ENCODE measurements at places on chromosomes 6 and 20.

DNA sequence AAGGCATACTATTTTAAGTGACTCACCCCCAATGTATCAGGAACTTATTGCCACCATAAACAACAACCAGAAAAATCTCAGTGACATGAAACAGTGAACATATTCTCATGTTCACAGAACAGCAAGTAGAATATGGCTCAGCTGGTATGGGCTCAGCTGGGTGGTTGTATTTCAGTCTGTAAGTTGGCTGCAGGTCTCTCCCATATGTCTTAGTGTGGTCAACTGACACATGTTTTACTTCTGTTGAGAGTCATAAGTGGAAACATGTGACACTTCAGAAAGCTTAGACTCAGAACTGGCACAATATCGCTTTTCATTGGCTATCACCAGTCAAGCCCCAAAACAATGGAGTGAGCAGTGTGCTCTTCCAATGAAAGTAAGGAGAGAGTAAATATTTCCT lies 574.1 kb downstream of the HAO1 start:
- H3K36me3 ChIP-seq, result no peaks in the 10 kb centered on the region
- no peaks in the 10 kb centered on the region for H3K4me1 ChIP-seq
- no peaks in the 10 kb centered on the region for H3K27me3 ChIP-seq
- H3K4me3 ChIP-seq, result no peak overlapping the region
- DNase-seq, result no peak
- no peak overlapping the region for H3K27ac ChIP-seq

DNA sequence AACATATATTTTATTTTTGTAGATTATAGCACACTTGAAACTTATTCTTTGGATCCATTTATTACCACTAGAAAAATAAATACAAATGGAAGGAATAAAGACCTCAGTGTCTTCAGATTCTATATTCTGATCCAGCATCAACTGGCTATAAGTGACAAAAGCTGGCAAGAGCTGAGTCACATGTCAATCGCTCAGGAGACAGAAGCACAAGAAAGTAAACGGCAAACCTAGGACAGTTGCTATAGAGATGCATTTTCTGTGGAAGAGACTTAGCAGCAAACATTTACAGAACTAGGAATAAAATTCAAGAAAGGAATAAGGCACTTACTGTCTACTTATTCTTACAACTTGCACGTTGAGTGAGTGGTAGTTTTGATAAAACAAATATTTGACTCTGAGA lies 230.4 kb downstream of the CLVS2 start:
- no peak for DNase-seq
- H3K27ac ChIP-seq, result no peak overlapping the region
- no peaks in the 10 kb centered on the region for H3K27me3 ChIP-seq
- no peak overlapping the region for H3K4me3 ChIP-seq

GRCh38 chr6:96468681-96469224 lies 52.9 kb upstream of the UFL1 start:
- peak overlapping the region; percentile 6 for H3K27ac ChIP-seq
- no peak overlapping the region for H3K4me3 ChIP-seq
- peak; percentile 76 for DNase-seq
- no peaks in the 10 kb centered on the region for H3K27me3 ChIP-seq
- H3K4me1 ChIP-seq, result no peaks in the 10 kb centered on the region

GRCh38 chr6:43093436-43094289 lies 17.5 kb downstream of the PTK7 start:
- peaks cover 44% of the 10 kb centered on the region for H3K4me1 ChIP-seq
- H3K36me3 ChIP-seq, result no peaks in the 10 kb centered on the region
- H3K27me3 ChIP-seq, result no peaks in the 10 kb centered on the region
- peak overlapping the region; percentile 16 for H3K4me3 ChIP-seq

DNA sequence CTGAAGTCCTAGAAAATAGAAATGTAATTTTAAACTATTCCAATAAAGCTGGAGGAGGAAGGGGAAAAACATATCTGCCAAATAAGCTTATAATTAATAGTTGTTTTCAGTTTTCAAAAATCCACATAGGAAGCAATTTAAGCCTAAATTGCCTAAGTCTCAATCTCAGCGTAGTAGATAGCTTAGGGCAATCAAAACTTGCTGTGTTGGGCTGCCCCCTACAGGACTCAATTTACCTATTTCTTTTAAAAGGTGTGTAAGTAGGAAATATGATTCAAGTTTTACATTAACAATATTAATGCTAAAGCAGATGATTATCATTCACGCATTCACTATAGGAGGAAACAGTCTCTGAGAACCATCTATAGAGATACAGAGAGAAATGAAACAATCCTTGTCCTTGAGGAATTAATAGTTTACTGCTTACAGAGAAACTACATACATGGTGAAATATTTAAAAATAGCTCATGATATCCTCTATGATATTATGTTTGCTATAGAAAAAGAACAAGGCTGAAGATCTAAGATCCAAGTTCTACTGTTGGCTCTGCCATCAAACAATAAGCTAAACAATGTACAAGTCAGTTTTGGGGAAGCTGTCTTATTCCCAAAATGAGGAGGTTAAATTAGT lies 102.1 kb downstream of the ATG5 start:
- no peak overlapping the region for H3K4me3 ChIP-seq
- H3K27me3 ChIP-seq, result no peaks in the 10 kb centered on the region
- no peak overlapping the region for H3K27ac ChIP-seq
- H3K4me1 ChIP-seq, result no peaks in the 10 kb centered on the region

- no peak overlapping the region for H3K4me3 ChIP-seq
- H3K4me1 ChIP-seq, result no peaks in the 10 kb centered on the region
- H3K27ac ChIP-seq, result no peak overlapping the region
- no peaks in the 10 kb centered on the region for H3K27me3 ChIP-seq
- H3K36me3 ChIP-seq, result no peaks in the 10 kb centered on the region
- no peak for DNase-seq
Observed at GRCh38 chr6:137625808-137626207, 131.6 kb upstream of the OLIG3 start.

- no peaks in the 10 kb centered on the region for H3K4me1 ChIP-seq
- H3K36me3 ChIP-seq, result no peaks in the 10 kb centered on the region
- no peaks in the 10 kb centered on the region for H3K27me3 ChIP-seq
- H3K27ac ChIP-seq, result no peak overlapping the region
- DNase-seq, result no peak
Observed at GRCh38 chr6:148819852-148820251, 73.0 kb downstream of the UST start.

- no peak overlapping the region for H3K27ac ChIP-seq
- H3K4me1 ChIP-seq, result no peaks in the 10 kb centered on the region
- no peaks in the 10 kb centered on the region for H3K27me3 ChIP-seq
Observed at GRCh38 chr6:106135911-106136571, 49.9 kb downstream of the PRDM1 start.

DNA sequence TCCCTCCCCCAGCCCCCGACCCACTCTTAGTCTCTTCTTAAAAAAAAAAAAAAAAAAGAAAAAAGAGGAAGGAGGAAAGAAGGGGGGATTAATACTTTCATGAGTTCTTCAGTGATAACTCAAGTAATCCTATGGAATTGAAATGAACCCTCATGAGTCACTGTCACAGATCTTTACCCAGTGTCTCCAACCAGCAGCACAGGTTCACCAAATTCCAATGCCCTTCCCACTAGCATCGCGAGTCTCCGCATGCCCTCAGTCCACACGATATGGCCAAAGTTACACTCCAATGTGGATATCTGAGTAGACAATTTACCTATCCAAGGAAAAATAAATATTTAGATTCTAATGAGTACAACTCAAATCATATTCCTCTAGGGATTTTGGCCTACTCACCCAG lies 74.5 kb downstream of the MDN1 start:
- no peak overlapping the region for H3K27ac ChIP-seq
- no peaks in the 10 kb centered on the region for H3K27me3 ChIP-seq
- H3K36me3 ChIP-seq, result peaks cover 39% of the 10 kb centered on the region
- H3K4me3 ChIP-seq, result no peak overlapping the region

DNA sequence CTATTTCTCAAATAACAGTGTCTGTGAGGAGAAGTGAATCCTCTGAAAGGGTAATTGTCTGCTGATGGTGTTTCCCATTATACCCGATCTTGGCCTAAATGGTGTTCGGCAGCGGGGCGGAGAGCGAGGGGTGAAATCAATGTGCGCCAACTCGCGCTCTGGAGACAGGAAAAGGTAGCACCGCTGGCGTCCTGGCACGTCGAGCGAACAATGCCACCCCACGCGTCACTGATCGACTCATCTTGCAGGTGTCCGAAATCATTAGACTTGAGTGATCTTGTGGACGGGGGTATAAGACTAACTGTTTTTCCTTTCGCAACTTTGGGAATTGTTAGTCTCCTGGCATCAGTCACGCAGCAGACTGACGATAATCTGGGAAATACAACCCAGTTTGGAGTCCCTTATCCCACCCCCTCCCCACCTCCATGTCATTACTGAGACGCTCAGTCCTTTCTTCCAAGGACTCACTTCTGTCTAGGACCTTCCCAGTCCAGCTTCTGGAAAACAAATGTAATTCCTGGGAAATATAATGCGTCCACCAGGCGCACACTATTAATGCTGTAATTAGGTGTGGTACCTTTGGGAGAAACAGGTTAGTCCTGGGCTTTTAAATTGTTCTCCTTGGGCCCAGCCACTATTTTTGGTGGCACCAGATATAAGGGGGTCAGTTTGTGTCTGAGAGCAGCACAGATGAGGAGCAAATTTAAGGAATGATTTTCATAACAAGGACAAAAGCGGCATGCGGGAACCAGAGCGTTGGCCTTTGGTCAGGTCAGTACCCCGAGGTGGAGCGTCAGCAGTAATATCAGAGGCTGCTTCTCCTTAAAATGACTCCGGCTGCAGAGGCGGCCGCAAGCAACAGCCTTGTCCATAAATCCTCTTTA lies 2.3 kb downstream of the LINC00237 start:
- H3K4me1 ChIP-seq, result peaks cover 45% of the 10 kb centered on the region
- peak overlapping the region; percentile 0 for H3K4me3 ChIP-seq
- H3K27ac ChIP-seq, result peak overlapping the region; percentile 78
- peaks cover 2% of the 10 kb centered on the region for H3K36me3 ChIP-seq

DNA sequence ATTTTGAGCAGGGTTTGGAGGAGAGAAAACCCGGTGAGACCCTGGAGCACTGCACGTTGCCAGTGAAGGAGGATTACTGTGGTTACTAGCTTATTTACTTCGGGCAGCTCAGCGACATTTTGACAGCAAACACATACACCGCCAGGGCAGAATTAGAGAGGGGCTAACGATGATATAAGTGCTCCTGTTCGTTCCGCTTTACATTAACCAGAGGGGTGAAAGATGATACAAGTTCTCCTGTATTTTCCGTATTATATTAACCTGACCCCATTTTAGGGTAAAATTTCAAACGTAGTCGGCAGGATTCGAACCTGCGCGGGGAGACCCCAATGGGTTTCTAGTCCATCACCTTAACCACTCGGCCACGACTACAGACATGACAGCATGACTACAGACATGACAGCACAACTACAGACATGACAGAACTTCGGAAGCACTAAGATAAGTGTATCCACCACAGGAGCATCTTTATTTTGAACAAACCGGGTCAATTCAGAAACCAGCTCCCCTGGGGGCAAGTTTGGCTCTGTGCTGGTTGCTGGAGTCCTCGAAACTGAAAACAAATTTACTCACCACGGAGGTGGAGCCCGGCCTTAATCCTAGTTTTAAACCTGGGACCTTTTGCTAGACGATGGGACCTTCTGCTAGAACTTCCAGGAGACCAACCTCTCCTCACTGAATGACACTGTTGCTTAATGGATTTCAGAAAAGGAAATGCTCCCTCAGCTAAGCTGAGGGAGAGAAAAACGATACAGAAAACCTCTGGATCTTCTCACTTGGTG lies 80.4 kb upstream of the ZNF184 start:
- no peak for DNase-seq
- no peak overlapping the region for H3K27ac ChIP-seq
- peaks cover 2% of the 10 kb centered on the region for H3K4me1 ChIP-seq
- peaks cover 81% of the 10 kb centered on the region for H3K27me3 ChIP-seq

DNA sequence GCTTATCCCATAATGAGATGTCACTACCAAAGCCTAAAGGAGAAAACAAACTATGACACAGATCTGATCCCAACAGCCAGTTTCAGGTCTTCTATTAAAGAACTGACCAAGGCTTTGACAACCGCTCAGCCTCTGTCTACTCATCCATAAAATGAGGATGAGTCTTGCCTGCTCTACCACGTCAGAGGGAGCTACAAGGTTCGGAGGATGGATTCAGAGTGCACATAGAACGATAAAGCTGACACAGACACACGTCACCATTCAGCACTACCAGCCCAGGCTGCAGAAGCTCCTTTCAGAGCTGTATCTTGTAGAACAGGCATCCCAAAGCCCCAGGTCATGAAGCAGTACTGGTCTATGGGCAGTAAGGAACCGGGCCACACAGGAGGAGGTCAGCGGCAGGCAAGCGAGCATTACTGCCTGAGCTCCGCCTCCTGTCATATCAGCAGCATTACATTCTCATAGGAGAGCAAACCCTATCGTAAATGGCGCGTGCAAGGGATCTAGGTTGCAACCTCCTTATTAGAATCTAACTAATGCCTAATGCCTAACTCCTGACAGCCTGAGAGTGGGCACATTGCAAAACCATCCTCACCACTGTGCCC lies 25.1 kb downstream of the KIF16B start:
- DNase-seq, result no peak
- no peaks in the 10 kb centered on the region for H3K4me1 ChIP-seq
- no peaks in the 10 kb centered on the region for H3K36me3 ChIP-seq
- H3K27ac ChIP-seq, result no peak overlapping the region

GRCh38 chr6:31769684-31770371 lies 7.3 kb downstream of the VWA7 start:
- no peaks in the 10 kb centered on the region for H3K27me3 ChIP-seq
- no peak for DNase-seq
- no peak overlapping the region for H3K27ac ChIP-seq

DNA sequence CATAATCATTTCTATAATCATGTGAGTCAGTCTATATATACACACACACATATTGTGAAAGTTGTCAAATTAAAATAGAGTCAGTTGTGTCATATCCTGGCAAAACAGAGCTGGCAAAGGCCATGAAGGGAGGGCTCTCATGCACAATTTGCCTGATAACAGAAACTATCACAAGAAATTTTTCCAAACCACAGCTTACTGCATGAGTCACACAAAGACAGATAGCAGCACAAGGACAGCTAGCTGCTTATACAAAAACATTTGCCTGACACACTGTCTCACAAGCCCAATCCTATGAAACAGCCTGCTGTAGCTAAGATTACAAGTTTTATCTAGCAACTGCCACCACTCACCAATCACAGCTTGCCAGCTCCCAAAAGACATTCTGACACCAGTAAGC lies 848.5 kb upstream of the MAN1A1 start:
- no peaks in the 10 kb centered on the region for H3K4me1 ChIP-seq
- H3K36me3 ChIP-seq, result no peaks in the 10 kb centered on the region

GRCh38 chr6:139841794-139842215 lies 467.4 kb upstream of the CITED2 start:
- DNase-seq, result no peak
- H3K36me3 ChIP-seq, result no peaks in the 10 kb centered on the region
- no peak overlapping the region for H3K4me3 ChIP-seq
- H3K4me1 ChIP-seq, result no peaks in the 10 kb centered on the region
- no peaks in the 10 kb centered on the region for H3K27me3 ChIP-seq

- H3K4me3 ChIP-seq, result no peak overlapping the region
- H3K27ac ChIP-seq, result no peak overlapping the region
- peaks cover 12% of the 10 kb centered on the region for H3K27me3 ChIP-seq
- no peaks in the 10 kb centered on the region for H3K36me3 ChIP-seq
- H3K4me1 ChIP-seq, result no peaks in the 10 kb centered on the region
- no peak for DNase-seq
Observed at GRCh38 chr6:2042956-2043648, 202.3 kb downstream of the GMDS start.

GRCh38 chr6:51738614-51739013 lies 348.8 kb downstream of the PKHD1 start:
- H3K27ac ChIP-seq, result no peak overlapping the region
- no peak for DNase-seq
- no peaks in the 10 kb centered on the region for H3K36me3 ChIP-seq
- no peak overlapping the region for H3K4me3 ChIP-seq
- H3K27me3 ChIP-seq, result no peaks in the 10 kb centered on the region

Measured in spinal cord (tissue), 10 donors.